ENCODE measurements at places on chromosomes 6 and 20. TPM values are rescaled to one million over a fixed set of nuclear protein-coding genes. Genes with fewer than 3 reads are reported as not detected.

GRCh38 chr6:125728739-125729138 lies 20.7 kb upstream of the HEY2 start:
- H3K27me3 ChIP-seq: peaks cover 11% of the 10 kb centered on the region
- DNase-seq: no peak
- H3K27ac ChIP-seq: no peak overlapping the region
- no peaks in the 10 kb centered on the region for H3K36me3 ChIP-seq

- peaks cover 8% of the 10 kb centered on the region for H3K27me3 ChIP-seq
- no peaks in the 10 kb centered on the region for H3K4me1 ChIP-seq
- peaks cover 59% of the 10 kb centered on the region for H3K36me3 ChIP-seq
Measured at GRCh38 chr20:46347841-46348803, 39.8 kb upstream of the CDH22 start.

DNA sequence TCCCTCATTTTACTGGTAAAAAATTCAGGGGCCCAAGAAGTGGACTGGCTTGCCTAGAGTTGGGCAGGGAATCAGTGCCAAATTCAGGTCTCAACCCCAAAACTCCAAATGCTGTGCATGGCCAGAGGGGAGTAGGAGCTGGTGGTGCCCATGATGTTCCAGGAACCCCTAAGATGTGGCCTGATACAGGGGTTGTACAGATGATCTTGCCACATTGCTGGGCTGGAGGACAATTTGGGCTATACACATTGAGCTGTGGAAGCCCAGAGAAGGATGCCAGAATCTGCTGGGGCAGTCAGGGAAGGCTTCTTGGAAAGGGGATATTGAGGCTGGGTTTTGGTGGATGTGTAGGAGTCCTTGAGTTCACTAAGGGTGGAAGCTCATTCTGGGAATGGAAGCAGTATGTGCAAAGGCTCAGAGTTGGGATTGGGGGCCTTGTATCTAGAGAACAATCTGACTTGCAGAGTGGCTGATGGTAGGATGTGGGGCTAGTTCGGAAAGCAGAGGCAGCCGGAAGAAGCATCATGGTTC lies 38.0 kb upstream of the APCDD1L start:
- no peak overlapping the region for H3K4me3 ChIP-seq
- H3K27me3 ChIP-seq: no peaks in the 10 kb centered on the region
- no peak for DNase-seq
- H3K36me3 ChIP-seq: no peaks in the 10 kb centered on the region

DNA sequence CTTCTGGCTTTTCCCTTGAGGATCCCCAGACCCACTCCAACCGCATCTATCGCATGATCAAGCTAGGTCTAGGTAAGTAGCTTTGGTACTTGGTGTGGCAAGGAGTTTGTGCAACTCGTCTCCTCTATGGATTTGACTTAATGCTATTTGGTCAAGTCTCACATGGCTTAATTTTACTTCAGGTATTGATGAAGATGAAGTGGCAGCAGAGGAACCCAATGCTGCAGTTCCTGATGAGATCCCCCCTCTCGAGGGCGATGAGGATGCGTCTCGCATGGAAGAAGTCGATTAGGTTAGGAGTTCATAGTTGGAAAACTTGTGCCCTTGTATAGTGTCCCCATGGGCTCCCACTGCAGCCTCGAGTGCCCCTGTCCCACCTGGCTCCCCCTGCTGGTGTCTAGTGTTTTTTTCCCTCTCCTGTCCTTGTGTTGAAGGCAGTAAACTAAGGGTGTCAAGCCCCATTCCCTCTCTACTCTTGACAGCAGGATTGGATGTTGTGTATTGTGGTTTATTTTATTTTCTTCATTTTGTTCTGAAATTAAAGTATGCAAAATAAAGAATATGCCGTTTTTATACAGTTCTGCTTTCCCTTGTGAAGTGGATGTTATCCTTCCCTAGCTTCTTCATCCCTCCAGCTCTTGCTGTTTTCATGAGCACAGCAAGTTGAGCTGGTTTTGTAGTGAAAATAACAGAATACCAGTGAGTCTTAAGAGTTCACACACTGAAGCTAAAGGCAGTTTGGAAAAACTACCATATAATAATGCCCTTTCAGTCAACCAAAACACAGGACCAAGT lies 3.8 kb downstream of the SLC35B2 start:
- H3K36me3 ChIP-seq: peaks cover 5% of the 10 kb centered on the region
- H3K27me3 ChIP-seq: no peaks in the 10 kb centered on the region
- H3K27ac ChIP-seq: no peak overlapping the region
- H3K4me3 ChIP-seq: no peak overlapping the region

Gene SLC22A7
- not detected for total RNA-seq

Gene TP53RK
- total RNA-seq: 9.6 TPM

Gene LBP
- 0.12 TPM for total RNA-seq

Gene MUC21
- 9.5 TPM for total RNA-seq

Gene NT5E
- total RNA-seq: 10.0 TPM
